MV-4-11 (cell line): ENCODE measurements at places on chromosomes 16 and 17.

DNA sequence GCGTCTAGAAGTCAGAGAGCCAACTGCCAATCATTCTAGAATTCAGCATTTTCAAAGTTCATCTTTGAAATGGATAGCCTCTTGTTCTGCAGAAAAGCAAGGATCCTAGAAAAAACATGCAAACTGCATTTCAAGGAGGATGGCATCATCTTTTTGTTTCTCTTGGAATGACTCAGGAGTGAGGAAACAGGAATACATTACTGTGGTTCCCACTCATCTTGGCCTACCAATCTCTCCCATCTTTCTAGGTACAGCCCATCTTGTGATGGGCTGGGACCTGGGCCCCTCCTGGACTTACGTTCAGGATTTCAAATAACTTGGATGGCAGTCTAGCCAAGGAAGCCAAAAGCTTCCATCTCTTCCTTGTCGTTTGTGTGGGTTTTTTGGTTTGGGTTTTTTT lies 363.4 kb downstream of the CDH13 start:
- DNase-seq: no peak

- no peak for DNase-seq
Measured at GRCh38 chr16:76926595-76926994, 264.4 kb upstream of the MON1B start.

- no peak for DNase-seq
Measured at GRCh38 chr17:4808378-4808767, 1.4 kb downstream of the PLD2 start.

DNA sequence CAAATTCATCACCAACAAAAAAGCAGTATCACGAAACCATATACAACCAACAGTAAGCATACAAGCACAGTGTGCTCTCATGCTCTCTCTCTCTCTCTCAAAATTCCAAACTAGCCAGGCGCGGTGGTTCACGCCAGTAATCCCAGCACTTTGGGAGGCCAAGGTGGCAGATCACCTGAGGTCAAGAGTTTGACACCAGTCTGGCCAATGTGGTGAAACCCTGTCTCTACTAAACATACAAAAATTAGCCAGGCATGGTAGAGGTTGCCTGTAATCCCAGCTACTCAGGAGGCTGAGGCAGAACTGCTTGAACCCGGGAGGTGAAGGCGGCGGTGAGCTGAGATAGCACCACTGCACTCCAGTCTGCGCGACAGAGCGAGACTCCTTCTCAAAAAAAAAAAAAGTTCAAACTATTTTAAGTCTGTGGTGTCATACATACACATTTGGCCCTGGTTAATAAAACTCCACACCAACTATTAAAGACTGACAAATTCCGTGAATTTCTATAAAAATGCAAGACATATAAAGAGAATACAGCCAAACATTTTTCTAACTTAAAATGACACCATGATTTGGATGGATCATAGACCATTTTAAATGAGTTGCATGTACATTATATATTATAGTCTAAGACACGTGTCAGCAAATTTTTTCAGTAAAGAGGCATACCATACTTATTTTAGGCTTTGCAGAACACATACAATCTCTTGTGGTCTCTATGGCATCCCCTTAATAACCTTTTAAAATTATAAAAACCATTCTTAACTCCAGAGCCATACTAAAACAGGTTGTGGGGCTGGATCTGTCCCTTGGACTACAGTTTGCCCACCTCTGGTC lies 30.9 kb downstream of the GLG1 start:
- no peak for DNase-seq

- no peak for DNase-seq
Measured at GRCh38 chr17:81119223-81120148, 45.8 kb upstream of the PVALEF start.

DNA sequence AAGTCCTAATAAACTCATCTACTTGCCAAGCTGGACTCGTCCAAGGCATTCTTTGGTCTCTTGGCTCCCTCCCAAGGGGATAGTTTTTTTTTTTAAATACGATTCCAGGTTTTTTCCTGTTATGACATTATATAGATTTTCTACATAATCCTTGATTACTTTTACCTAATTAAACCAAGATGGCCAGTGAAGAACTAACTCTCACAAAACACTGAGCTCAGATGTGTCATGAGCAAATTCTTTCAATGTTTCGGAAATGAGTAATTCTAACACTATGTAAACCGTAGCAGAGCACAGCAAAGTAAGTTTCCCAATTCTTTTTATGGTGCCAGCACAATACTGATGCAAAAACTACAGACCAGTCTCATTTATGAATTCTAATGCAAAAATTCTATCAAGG lies 1.8 kb downstream of the ZNF23 start:
- no peak for DNase-seq

DNA sequence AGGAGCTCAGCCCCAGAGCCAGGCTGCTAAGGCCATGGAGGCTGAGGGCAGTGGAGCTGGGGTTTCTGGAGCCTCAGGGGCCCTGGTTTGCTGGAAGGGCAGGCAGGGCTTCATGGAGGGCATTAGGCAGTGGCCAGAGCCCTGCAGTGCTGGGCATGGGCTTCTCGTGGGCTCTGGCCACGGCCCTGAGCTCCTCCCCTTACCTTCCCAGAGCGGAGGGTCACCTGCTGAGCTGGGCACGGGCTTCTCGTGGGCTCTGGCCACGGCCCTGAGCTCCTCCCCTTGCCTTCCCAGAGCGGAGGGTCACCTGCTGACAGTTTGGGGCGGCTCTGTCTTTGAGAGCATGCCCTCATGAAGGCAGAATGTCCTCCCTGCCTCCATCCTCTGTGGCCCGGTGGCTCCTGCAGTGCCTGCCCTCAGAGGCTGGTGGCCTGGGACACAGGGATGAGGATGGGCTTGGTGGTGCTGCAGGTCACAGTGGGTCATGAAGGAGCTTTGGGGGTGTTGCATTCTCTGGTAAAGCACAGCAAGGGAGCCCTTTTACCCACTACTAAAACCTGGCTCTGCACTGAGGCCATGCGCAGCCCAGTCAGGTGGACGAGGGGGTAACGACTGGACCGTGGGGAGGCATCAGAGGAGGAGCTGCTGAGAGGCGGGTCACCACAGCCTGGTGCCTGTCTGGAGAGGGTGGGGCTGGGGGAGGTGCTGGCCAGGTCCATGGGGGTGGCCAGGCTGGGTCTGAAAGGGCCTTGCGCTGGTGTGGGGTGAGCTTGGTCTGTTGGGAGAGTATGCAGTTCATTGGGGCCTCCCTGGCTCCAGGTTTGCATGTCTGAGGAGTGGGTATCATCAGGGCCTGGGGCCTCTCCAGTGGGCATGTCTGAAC lies 2.9 kb upstream of the RNPS1 start:
- no peak for DNase-seq

DNA sequence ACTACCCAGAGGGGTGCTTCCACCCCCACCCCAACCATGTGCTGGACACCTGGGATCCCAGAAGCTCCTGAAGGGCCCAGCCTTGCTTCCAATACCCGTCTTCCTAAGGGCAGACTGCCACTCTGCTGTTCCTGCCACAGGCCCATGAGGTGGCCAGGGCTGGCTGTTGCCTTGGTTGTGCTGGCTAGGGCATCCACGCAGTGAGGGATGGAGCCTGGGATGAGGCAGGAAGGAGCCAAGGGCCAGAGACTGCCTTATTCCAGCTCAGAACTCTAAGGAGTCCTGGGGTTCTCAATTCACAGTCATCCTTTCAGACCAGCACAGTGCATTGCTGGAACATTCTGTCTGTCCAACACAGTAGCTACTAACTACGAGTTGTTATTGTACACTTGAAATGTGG lies 37.8 kb downstream of the BCO1 start:
- no peak for DNase-seq

DNA sequence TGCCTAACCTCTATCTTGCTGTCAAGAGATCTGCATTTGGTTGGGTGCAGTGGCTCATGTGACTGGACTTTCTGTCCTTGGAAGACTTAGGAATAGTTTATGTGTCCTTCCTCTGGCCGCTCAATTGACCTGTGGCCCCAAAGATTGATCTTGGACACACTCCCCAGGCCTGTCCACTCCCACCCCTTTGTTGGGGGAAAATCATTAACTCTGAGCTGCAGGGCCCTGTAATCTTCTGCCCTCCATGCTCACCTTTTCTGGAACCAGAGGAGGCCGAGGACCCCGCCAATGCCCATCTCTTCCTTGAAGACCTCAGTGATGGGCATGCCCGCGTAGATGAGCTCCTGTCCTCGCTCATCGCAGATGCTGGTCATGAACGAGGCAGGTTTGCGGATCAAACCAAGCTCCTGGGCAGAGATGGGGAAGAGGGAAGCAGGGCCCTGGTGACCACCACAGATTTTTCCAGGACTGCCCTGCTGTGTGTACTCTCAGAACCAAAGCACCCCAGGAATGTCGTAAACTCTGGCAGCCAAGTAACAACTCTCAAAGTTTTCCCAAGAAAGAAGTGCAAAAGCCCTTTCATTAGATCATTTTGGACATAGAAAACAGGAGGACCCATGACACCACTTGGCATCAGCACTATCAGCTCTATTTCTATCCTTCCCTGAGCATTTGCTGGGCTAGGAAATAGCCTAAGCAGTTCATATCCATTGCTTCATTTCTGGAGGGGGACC lies 8.5 kb upstream of the KLHL11 start:
- DNase-seq: no peak

DNA sequence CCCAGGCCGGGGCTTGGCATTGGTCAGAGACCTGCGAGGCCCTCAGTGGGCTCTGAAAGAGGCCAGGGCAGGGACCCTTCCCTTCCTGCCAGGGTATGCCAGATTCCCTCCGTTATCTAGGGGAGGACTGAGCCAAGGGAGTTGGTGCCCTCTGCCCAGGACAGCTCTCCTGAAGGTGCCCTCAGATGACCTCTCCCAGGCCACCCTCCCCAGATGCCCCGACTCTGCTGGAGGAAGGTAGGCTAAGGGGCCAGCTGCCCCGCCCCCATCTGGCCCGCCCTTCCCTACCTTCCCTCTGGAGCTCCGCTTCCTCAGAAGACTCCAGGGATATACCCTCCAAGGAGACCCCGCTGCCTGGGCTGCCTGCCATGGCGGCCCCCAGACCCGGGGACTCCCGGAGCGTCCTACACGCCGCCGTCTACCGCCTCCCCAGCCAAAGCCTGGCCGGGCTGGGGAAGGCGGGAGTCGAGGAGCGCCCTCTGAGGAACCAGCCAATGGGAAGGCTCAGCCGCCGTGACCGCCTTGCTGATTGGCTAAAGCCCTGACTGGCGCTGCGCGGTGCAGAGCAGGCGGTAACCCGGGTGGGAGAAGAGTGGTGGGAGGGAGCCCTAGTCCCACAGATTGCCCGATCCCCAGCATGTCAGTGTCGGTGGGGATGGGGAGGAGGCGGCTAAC lies 7.0 kb downstream of the MPP2 start:
- peak; percentile 81 for DNase-seq

- DNase-seq: no peak
Measured at GRCh38 chr17:81386141-81386645, 9.1 kb upstream of the BAHCC1 start.

DNA sequence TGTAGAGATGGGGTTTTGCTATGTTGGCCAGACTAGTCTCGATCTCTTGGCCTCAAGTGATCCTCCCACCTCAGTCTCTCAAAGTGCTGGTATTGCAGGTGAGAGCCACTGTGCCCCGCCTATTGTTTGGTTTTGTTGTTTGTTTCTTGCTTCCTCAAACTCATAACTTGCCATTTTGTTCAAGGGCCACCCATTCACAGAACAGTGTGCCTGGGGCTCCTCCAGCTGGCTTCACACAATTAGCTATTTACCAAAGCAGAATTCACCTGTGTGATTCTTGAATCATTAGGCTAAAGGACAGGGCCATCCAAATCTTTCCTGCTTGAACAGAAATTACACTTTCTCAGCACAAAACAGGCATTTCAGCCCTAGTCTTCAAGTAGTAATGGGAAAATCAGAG lies 7.2 kb downstream of the ABHD15 start:
- DNase-seq: no peak

GRCh38 chr17:44318077-44318892 lies 6.3 kb downstream of the SLC25A39 start:
- no peak for DNase-seq

GRCh38 chr17:4893272-4893671 lies 6.1 kb upstream of the C17orf107 start:
- no peak for DNase-seq

DNA sequence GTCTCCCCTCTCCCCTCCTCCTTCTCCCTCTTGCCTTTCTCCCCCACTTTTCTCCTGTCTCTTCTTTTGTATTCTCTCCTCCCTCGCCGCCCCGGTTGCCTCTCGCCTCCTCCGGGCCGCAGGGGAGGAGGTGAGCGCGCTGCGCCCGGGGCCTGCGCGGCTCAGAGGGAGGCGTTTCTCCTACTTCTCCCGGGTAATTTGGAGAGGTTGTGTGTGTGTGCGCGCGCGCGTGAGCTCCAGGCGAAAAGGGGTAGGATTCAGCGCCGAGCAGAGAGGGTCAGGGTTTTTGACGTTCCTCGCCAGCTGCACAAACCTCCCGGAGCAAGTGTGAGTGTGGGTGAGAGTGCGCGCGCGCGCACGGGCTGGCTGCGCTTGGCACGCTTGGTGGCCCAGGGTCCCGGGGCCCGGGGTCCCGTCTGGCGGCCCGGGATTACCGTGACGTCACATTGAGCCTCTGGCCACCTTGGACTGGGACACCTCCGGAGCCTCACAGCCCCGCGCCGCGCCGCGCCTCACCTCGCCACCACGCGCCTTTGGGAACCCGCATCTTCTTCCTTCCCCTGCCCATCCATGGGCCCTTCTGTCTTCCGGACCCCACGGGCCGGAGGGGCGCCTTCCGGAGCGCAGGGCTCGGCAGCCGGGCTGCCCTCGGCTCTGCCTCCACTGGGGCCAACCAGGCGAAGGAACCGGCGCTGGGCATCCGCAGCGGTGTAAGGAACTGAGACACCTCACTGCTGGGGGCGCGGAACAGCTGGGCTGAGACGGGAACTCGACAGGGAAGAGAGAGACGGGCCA lies 479 bp downstream of the IRX6 start:
- DNase-seq: no peak

DNA sequence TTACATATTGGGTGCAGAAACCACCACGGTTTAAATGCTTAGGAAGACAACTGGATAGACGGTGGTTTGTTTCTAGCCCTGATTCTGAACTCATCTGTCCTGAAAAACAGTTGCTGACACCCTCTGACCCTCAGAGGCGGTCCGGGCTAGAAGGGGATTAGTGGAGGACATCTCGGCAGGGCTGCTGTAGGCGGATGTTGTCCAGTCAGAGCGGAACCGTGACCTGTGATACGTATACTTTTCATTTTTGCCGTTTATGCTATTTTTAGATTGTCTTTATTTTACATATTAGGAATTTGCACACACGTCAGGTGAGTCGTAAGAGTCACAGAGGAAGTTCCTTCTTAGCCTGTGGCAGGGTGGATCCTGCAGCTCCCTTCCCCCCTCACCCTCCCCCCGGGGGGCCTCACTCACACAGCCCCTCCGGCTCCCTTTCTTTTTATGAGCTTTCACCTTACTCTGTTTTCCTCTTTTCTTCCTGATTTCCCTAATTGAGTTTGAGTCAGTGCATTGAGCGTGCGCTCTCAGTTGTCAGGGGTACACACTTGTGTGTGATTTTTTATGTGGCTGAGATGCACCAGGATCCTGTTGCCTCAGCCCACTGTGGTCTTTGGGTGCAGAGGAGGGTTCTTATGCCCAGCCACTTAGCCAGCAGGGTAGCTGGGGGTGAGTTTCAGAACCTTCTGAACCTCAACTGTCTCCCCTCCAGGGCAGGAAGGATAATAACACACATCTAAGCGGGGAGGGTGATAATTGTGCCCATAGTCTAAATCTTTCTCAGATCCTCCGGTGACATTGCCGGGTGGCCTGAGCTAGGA lies 211.1 kb upstream of the CHMP6 start:
- DNase-seq: no peak

GRCh38 chr17:73323409-73324159 lies 11.8 kb upstream of the CDC42EP4 start:
- DNase-seq: no peak
